ENCODE measurements at places on chromosomes 12 and 14.
A peak's percentile ranks its signal among the peaks of the same experiment; 100 is the strongest.

- DNase-seq: no peak
Observed at GRCh38 chr12:99133401-99133800, 488.3 kb downstream of the APAF1 start.

GRCh38 chr12:125533434-125534029 is 468.3 kb downstream of the AACS start:
- no peak for DNase-seq

DNA sequence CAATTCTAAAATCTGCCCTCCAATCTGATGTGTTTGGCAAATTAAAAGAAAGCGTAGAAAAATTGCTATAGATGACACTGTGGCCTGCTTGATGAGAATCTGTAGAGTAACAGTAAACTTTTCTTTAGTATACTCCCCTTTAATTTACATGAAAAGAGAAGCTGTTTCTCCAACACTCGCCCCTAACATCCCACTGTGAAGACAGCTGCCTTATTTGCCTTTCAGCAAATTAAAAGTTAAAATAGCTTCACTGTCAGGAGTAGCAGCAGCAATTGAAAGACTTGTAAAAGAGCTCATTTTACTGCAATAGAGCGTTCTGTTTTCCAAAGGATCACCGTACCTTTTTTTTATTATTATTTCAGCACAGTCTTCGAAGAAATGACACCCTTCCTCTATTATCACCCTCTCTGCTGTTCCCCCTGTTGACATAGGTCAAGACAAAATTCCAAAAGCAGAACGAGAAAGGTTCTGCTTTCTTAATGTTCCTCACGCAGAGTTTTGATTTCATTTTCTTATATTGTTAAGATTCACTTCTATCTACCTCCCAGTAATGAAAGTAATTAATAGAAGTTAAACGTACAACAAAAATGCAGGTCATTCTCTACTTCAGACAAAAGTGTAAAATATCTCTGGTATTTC is 153.5 kb upstream of the USP15 start:
- DNase-seq: peak; percentile 25

DNA sequence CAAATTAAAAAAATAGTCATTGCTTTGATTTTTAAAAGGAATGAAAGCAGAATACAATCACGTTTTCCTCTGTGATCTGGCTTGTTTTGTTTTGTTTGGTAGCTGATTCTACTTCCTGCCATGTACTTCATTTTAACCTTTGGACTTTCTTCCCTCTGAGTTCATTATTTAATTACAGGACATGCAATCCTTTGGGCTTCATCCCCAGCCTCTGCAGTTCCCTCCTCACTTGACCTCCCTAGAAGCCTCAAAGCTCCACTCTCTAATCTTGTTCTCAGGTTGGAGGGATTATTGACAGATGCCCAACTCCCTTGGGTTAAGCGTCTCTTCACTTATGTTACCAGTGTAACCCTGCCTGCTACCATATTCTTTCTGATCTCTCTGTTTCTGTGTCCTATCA is 967.9 kb upstream of the SEL1L start:
- no peak for DNase-seq

- no peak for DNase-seq
Observed at GRCh38 chr14:20956376-20956976, 1.2 kb downstream of the RNASE2 start.

- DNase-seq: no peak
Observed at GRCh38 chr14:22629361-22629760, 14.8 kb downstream of the OR6J1 start.
